AG09309 (cell line): ENCODE measurements at places on chromosomes 16 and 17.

DNA sequence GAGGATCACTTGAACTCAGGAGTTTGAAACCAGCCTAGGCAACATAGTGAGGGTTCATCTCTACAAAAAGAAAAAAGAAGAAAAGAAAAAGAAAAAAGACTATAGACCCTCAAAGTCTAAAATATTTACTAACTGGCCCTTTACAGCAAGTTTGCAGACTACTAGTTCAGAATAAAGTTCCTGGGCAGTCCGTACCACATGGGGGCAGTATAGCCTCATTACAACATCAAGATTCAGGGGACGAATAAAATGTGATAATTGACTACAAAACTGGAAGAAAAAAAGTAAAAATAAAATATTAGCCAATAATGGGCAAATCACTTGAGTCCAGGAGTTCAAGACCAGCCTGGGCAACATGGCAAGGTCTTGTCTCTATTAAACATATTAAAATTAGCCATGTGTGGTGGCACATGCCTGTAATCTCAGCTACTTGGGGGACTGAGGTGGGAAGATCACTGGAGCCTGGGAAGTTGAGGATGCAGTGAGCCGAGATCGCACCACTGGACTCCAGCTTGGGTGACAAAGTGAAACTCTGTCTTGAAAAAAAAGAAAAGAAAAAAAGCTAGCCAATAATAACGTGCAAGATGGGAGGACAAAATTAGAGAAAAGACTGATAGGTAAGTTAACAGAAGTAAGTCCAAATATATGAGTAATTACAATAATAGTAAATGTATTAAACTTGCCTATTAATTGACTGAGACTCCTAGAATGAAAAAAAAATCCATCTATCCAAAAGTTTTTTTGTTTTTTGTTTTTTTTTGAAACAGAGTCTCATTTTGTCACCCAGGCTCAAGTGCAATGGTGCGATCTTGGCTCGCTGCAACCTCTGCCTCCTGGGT lies 129.4 kb upstream of the SEC14L1 start:
- no peak for DNase-seq

- DNase-seq: no peak
These were observed 4.6 kb upstream of the ATP2A1 start for GRCh38 chr16:28873543-28874201.

DNA sequence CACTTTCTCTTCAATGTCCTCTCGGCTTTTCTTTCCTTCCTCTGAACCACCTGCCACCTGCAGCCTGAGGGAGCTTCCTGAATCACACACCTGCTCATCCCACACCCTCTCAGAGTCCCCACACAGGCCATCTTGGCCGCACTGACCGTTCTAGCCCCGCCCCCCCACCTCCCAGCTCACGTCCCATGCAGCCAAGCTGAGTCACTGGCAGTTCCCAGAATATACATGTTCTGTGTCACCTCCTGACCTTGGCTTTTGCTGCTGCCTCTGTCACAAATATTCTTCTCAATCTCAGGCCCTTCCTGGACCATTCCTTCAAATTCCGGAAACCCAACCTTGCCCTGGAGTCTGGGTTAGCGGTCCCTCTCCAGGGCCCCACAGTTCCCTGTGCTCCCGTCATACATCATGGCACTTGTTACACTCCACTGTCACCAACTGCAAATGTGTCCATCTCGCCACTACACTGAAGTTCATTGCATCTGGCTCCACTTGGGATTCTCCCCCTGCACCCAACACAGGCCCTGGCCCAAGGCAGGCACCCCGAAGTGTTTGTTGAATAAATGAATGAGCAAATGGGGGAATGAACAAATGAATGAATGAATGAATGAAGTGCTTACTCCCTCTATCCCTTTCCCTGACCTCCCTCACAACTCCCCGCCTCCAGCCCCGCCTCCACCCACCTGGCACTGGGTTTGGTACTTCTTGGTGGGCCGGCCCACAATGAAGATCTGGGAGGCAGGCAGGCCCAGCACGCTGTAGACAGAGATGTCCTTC lies 12.8 kb downstream of the PIMREG start:
- no peak for DNase-seq

GRCh38 chr17:77472468-77473310 lies 331.9 kb downstream of the SEC14L1 start:
- DNase-seq: no peak

- DNase-seq: no peak
These were observed 236.7 kb downstream of the RBFOX3 start for GRCh38 chr17:79374087-79374689.

GRCh38 chr16:30472328-30472942 lies at the start of gene ITGAL:
Gene ITGAL, plus strand, starts transcription at chr16:30472742. Its CDS starts 96 bp downstream, at chr16:30472838.
- DNase-seq: no peak

GRCh38 chr17:17700251-17700969 lies 19.2 kb downstream of the RAI1 start:
- DNase-seq: no peak
